ENCODE measurements at places on chromosomes 3 and 15.

- no peak for DNase-seq
These were observed 362.7 kb upstream of the SUCLG2 start for GRCh38 chr3:68017069-68017468.

GRCh38 chr3:134373271-134374104, 759 bp downstream of the AMOTL2 start:
- no peak for DNase-seq

- DNase-seq, result no peak
These were observed 22.6 kb downstream of the ZNF80 start for GRCh38 chr3:114214542-114215341.

DNA sequence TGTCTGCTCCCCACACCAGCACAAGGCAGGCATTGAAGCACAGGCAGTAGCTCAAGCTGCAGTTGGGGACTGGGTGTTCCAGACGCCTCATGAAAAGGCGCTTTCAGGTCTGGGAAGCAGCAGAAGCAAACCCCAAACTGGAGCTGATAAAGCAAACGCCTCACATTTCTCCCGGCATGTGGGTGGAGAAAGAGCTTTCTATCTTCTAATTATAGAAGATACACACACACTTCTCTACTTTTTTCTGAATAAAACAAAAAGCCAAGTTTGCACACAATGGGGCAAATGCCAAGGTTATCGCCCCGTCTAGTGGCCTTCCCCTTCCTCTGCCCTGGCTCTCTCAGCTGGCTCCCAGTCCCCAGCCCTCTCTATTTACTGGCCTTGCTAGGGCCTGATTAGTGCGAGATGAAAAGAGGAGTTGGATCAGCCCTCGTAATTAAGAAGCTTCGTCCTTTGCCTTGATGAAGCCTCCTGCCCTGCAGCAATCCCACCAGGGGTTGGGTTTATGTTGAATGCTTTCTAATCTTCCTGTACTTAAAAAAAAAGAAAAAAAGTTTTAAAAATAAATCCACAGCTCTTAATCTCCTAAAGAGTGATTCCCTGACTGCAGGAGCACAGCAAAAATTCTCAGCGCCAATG, 120.2 kb downstream of the MEGF11 start:
- DNase-seq, result no peak

GRCh38 chr15:41843571-41843970, 4.9 kb downstream of the PLA2G4B start:
- DNase-seq, result no peak

DNA sequence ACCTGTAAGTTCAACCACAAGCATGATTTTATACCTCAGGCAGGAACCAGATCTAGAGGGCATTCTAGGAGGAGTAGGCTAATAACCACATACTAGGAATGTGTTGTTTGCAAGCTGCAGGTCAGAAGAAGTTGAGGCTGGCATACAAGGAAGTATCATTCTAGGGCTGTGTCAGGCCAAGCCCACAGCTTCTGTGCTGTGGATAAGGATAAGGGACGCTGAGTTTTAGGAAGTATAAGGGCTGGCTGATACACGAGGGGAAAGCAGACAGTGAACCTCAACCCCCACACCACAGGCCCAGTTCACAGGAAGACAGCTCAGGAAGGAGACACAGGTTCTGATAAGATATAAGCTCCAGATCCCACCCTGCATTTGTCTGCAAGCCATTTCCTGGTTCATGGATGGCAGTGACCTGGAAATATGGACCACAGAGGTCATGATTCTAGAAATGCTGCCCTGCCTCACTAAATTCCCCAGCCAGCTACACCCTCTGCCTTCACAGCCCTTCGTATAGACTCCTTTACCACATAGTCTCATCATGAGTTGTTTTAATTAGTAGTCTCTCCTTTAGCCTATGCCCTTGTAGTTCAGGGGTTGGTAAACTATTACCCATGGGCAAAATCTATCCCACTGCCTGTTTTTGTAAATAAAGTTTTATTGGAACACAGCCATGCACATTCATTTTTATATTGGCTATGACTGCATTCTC, 260.7 kb downstream of the OPA1 start:
- DNase-seq, result peak; percentile 23

GRCh38 chr3:186538779-186539178, 5.4 kb downstream of the CRYGS start:
- no peak for DNase-seq

DNA sequence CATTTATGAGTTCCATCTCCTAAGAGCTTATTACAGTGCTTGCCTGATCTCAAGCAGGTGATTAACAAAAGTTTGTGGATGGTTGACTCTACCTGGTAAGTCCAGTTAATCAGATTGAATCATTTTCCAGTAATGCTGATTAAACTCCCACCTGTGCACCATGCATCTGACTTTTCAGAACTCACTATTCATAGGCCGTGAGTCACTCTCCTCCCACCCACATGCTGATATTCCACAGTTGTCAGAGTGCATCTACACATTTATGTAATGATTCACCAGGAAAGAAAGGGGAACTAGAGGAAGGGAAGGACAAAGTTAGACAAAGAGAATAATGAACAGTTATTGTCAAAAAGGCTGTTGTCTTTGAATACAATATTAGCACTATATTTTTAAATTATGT, 106.2 kb upstream of the UBE3A start:
- DNase-seq, result no peak

- DNase-seq, result peak; percentile 100
These were observed 5.7 kb downstream of the STIMATE start for GRCh38 chr3:52891615-52892081.

- peak; percentile 63 for DNase-seq
These were observed at the start of gene NME9 for GRCh38 chr3:138329127-138329983. TSS of gene NME9 (minus strand) at chr3:138329851. CDS start at chr3:138329335, 516 bp downstream.

- no peak for DNase-seq
These were observed 154.1 kb upstream of the CBLB start for GRCh38 chr3:106022913-106023312.

DNA sequence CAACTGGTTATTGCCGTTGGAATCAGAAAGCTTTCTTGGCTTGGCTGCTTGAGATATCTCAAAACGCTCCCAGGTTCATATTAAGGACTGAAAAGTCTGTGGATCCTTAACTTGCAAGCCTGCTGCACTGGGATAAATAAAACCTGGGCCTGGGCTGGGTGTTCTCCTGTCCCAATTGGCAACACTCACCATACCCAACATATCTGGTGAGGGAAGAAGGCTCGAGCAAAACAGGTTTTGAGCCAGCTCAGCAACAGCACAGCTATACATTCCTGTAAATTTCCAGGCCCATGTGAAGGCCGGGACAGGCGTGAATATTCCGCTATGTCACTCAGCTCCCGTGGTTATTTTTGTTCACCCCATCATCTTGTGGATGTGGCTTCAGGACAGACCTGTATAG, 169.0 kb upstream of the BCL6 start:
- DNase-seq, result no peak

- no peak for DNase-seq
These were observed 12.3 kb downstream of the SMAD3 start for GRCh38 chr15:67077641-67078215.

DNA sequence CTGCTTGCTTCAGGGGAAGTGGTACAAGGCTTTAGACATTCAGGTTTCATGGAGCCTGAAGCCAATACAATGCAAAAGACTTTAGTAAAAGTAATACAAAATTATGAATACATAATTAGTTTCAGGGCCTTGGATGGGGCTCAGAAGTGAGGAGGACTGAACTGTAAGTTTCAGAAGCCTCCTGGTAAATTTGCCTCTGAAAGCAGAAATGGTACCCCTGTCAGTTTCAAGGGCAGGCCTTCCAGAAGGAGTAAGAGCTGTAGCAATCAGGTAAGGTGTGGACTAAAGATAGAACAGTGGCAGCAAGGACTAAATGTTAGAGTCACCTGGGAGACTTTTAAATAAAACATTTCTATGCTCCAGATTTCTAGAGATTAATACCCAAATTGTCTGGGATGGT, 402.5 kb upstream of the GOLIM4 start:
- no peak for DNase-seq

DNA sequence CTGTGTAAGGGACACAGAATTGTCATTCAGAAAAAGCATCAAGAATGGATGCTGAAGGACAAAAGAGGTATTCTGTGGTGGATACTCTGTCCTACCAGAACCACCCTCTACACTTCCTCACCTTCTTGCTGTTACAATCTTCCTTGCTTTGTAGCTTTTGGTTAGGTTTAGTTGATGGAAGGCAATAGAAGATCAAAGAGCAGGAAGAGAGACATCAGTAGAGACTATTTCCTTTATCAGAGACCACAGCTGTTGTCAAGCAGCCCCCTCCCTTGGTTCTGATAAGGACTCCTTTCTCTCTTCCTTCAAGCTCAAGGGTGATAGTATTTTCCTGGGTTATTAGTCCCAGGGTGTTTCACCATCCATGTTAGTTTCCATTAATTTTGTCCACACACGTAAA, 84.7 kb upstream of the ALCAM start:
- no peak for DNase-seq

- no peak for DNase-seq
These were observed 384.1 kb downstream of the CADM2 start for GRCh38 chr3:85342915-85343314.

Data from AML-193 (cell line).